ENCODE measurements at places on chromosomes 4 and X.

GRCh38 chr4:73487233-73487632 is 5.7 kb downstream of the AFM start:
- peak; percentile 16 for DNase-seq

- DNase-seq = no peak
Measured at GRCh38 chrX:150184491-150184890, 178.6 kb upstream of the MAMLD1 start.

- no peak for DNase-seq
Measured at GRCh38 chr4:37765741-37766140, 60.7 kb upstream of the PGM2 start.

DNA sequence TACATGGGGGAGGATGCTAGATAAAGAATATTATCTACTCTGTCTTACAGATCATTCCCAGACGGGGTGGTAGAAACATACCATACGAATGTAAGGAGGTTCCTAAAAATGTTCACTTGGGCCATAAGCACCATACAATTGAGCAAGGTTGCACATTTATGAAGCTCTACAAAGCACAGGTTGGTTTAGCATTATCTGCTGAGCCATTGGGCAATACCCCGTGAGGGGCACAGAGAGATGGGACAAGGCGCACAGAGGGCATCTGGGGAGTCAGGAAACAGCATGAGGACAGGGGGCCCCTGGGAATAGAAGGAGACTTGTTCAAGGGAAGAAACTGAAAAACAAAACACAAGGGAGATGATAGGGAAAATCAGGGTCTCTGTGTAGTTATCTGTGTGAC is 305.3 kb downstream of the TRIML1 start:
- no peak for DNase-seq

GRCh38 chr4:159398236-159398638 is 295.4 kb downstream of the RAPGEF2 start:
- no peak for DNase-seq

DNA sequence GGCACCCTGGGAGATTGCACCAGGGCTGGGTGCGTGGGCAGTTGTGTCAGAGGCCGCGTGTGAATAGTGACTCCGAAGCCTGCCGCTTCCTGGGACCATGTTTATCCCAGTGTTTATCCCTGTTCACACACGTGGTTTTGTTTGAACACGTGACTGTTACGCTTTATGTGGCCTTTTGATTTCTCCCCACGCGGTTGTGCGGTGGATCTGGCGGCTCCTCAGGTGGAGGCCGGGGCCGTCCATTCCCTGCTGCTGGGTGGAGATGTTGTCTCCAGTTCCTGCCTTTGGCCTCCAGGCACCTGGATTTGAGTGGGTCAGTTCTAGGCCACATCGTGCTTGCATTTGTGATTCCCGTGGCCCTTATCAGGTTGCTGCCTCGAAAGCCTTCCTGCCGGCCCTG is 35.1 kb downstream of the NELFA start:
- DNase-seq = no peak

- no peak for DNase-seq
Measured at GRCh38 chr4:153387981-153388380, 43.5 kb downstream of the MND1 start.

- no peak for DNase-seq
Measured at GRCh38 chr4:56051029-56051709, 102.4 kb downstream of the CEP135 start.

GRCh38 chr4:134174271-134174670 is 27.3 kb downstream of the PABPC4L start:
- no peak for DNase-seq

DNA sequence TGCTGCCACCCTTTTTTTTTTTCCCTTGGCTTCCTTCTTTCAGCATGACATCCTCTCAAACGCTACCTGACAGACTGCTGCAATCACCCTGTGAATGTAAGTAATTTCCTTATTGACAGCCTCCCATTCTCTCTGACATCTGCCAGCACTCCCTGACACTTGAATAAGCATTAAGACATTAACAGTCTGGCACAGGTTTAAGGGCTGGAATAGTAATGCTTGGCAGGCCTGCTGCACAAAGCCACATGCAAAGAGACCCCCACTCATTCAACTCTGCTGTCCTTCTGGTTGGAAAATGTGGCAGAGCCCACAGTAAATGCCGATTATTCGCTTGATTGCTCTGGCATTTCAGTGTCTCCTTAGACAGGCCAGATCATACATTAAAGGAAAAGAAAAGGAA is 28.1 kb upstream of the RASGEF1B start:
- DNase-seq = no peak

DNA sequence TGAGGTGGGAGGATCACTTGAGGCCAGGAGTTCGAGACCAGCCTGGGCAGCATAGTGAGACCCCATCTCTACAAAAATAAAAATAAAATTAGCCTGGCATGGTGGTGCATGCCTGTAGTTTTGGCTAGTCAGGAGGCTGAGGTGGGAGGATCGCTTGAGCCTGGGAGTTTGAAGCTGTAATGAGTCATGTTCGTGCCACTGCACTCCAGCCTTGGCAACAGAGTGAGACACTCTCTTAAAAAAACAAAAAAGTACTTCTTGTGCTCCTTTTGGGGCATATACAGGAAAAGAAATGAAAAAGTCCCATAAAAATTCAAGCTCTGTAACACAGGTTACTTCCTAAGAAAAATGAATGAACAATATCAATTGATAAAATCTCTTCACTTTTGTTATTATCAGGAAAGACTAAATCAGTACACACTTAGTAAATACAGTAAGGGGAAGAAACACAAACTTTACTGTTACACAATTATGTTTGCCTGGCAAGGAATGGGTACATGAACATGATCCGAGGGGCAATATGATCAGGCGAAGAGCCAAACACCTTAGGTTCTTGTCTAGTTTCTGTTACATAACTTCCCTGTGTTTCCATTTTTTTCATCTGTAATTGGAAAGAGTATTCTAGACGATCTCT is 46.9 kb downstream of the CCDC158 start:
- DNase-seq = no peak

GRCh38 chr4:125714845-125715244 is 400.1 kb downstream of the FAT4 start:
- DNase-seq = no peak
